ENCODE measurements at places on chromosomes 5 and 9.

DNA sequence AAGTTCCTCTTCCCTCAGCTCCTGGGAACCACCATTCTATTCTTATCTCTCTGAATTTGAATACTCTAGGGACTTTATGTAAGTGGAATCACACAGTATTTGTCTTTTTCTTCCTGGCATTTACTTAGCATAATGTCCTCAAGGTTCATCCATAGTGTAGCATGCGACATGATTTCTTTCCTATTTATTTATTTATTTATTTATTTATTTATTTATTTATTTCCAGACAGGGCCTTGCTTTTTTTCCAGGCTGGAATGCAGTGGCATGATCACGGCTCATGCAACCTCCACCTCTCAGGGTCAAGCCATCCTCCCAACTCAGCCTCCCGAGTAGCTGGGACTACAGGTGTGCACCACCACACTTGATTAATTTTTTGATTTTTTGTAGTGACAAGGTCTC is 142.1 kb downstream of the GPBP1 start:
- no peak for DNase-seq

GRCh38 chr5:36839489-36840476 is 36.8 kb upstream of the NIPBL start:
- DNase-seq = no peak

DNA sequence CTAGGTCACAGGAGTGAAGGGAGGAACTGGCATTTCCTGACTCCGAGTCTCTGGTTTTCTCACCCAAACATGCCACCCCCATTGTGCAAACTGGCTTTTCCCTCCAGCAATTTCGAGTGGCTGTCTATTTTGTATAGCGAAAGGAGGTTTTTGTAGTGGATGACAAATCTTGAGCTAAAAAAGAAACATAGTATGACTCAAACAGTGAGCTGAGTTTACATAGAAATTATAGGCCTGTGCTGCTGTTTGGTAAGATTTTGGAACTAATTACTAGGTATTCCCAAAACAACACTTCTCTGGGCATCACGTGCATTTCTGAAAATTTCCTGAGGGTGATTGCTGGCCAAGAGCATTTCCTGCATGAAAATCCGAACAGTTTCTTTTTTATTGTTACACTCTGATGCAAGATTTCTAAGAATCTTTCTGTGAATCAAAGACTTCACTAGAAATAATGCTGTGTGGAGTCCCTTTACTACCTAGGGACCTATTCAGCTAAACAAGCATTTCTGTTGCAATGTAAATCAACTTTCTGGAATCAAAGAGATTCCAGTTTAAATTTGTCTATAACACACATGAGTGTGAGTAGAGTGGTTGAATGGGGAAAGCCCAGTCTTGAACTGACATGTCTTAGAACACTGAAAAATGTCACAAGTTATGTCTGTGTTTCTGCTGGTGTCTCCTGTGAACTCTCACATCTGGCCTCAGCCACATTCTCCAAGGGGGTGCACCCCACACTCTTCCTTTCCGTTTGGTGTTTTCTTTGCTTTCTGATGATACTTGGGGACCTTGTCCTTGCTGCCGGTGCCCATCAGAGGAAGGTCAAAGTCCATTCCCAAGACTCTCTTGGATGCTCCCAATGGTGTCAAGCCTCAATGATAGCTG is 33.3 kb upstream of the DAPK1 start:
- DNase-seq = no peak

- no peak for DNase-seq
Measured at GRCh38 chr5:134394932-134395331, 16.7 kb downstream of the CDKN2AIPNL start.

GRCh38 chr9:101030086-101030391 is 1.5 kb downstream of the PLPPR1 start:
- no peak for DNase-seq

- no peak for DNase-seq
Measured at GRCh38 chr5:159330131-159330800, at the start of gene IL12B. TSS of gene IL12B (minus strand) at chr5:159330487. CDS start at chr5:159326782, 3,705 bp downstream.

DNA sequence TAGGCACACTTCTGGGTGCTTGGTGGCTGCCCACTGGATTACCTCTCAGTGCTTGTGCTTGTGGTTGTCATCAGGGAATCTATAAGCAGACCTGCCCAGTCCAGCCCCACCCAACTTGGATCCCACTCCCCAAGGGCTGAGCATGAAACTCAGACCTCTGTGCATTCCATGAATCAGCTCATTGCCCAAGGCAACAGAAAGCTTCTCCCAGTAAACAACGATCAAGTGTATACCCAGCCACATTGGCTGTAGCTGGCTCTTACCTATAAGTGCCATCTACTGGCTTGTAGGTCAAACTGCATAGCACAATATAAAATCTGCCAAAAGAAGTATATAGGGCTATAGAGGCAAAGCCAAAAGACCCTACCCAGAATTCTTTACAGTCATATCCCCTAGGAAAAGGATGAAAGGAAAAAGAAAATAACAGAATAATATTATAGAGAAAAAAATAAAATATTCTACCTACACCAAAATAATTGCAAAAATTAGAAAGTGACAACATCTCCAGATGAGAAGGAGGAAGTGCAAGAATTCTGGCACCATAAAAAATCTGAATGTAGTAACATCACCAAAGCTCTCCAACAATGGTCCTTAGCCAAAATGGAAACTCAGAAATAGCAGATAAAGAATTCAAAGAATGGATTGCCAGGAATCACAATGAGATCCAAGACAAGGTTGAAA is 321.0 kb upstream of the TRPC7 start:
- DNase-seq = peak; percentile 56

DNA sequence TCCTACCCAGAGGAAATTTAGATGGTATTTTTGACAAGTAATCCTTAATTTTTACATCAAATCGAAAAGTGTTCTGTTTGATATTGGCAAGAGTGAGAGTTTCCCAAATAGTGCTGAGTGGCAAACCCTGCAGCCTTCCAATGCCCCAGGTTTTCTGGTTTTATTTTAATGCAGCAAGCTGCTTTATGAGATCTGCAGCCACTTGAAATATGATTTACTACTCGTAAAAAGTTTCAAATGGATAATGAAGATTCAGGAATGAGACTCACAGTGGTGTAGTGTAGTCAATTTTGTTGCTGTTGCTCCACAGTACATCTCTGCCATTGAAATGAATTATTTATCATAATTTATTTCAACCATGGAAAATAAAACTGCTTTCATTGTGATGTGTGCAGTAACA is 23.6 kb upstream of the TLX3 start:
- DNase-seq = no peak

DNA sequence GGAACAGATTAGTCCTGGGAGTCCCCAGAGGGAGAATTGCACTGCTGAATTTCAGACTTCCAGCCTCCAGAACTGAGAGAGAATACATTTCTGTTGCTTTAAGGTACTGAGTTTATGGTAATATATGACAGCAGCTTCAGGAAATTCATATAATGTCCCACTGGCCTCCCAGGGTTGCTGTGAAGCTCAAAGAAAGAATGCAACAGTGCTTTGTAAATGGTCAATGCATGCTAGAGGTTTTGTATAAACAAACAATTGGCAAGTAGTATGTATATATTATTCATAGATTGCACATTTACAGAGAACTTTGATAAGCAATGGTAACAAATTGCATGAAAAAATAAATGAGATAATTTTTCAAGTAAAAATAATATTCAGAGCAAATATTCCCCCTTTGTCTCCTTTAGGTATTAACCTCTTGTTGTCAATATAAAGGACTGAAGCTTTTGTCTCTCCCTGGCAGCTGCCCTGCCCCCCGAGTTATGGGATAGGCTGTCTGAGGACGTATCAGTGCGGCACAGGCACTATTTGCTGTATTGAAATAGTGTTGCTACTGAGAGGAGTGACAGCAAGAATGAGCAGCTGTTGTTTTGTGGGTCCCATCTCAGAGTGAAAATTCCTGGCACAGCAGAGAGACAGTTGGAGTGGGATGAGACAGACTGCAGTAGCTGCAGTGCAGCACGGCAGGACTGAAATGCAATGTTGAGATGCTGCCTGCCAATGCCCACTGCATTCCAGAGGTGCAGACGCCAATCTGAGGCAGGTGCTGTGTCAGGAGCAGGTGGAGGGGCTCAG is 194.2 kb upstream of the GLRA1 start:
- no peak for DNase-seq

DNA sequence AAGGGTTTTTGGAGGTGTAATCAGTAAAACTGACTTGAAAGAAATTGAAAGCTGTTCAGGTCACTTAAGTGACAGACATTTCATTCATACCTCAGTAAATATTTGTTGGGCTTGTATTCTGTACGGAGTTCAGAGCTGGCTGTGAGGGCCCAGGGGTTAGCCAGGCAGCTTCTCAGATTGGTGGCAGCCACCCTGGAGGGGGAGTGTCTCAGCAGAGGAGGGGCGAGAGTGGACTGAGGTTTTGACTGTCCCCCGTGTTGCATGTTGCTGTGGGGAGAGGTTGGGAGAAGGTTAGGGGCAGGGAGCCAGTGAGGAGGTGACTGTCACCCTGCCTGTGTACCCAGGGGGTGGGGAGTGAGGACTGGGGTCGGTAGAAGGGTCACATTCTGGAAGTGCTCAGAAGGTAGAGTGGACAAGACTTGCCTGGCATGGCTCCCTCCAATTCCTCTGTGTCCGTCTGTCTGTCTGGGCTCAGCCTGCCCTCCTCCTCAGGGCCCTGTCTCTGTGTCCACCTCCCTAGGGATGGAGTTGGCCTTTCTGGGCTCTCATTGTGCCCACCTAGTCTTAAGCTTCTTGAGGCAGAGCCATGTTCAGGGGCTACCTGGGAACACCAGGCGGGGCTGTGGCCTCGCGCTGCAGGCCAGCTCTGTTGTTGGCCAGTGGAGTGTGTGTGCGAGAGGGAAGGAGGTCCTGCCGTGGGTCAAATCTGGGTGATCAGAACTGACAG is 4.4 kb downstream of the PHF2 start:
- no peak for DNase-seq

- no peak for DNase-seq
Measured at GRCh38 chr5:95723632-95724369, 7.3 kb upstream of the RHOBTB3 start.

DNA sequence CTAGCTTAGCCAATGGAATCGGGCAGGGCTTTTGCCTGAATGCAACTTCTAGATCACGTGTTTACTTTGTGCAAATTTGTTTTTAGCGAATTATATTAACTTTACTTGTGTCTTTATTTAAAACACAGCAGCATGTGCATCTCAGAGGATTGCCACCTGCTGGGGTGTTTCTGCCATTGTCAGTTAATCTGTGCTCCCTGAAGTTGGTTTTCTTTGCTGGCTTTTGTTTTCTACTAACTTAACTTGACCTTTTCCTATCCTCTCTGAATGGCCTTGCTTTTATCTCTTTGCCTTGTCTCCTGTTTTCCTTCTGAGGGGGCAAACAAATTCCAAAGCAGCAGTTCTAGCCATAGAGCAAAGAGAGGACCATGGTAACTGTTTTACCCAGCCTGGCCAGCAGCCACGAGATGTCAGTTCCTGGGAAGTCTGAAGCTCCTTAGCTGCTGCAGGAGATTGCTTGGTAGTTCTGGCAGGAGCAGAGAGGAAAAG is 67.6 kb downstream of the ARHGEF28 start:
- no peak for DNase-seq

GRCh38 chr5:141867139-141867538 is 11.1 kb downstream of the PCDH1 start:
- no peak for DNase-seq

GRCh38 chr9:70947086-70947485 is 174.3 kb downstream of the TRPM3 start:
- DNase-seq = no peak

GRCh38 chr5:159094745-159095144 is 5.0 kb downstream of the EBF1 start:
- DNase-seq = no peak

DNA sequence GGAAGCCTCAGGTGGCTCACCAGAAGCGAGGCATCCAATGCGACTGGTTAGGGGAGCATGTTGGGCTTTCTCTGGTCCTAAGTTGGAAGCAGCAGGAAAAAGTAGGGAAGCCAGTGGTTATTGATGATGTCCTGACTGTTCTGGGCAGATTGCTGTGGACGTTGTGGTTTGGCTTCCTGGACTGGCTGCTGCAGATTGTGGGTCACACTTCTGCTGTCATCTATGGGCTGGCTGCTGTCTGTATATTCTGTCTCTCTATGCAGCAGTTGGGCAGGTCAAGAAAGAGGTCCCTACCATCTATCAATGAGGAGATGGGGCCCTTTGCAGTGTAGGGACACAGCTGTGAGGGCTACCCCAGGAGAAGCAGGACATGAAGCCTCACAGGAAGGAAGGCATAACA is 13.5 kb upstream of the MARCHF6 start:
- DNase-seq = no peak

DNA sequence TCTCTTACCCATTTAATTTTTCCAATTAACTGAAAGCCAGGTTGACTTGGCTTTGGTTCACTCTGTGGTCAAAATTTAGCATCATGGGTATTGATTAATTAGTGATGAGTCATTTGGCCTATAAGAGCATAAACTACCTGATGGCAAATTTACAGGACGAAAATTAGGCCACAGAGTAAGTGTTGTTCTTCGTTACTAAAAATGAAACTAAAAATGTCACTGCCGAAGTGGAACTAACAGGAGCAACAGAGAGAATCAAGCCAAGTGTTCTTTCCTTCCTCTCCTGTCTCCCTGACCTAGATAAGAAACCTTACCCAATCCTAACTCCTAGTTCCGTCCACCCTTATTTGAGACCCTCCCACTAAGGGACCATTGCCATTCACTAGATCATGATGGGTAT is 176.9 kb downstream of the RAB3C start:
- DNase-seq = no peak

DNA sequence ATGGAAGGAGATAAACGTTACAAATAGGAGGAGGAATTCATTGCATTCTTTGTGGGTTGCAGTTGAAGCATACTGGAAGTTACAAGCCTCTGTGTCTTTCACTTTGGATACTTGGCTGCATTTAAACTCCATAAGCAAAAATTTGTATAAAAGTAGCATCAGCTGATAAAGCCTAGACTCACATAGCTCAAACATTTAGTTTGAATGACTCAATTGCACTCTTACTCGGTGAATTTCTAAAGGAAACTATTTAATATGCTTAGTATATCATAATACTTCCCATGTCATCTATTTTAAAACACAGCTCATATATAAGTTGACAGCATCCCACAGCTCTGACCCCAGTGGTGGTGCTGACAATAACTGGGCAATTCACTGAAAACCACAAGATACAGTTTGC is 596.6 kb upstream of the ZNF608 start:
- DNase-seq = no peak

- no peak for DNase-seq
Measured at GRCh38 chr5:102290004-102290403, 6.1 kb downstream of the SLCO4C1 start.

GRCh38 chr9:90772386-90772785 is 29.2 kb upstream of the SYK start:
- no peak for DNase-seq

DNA sequence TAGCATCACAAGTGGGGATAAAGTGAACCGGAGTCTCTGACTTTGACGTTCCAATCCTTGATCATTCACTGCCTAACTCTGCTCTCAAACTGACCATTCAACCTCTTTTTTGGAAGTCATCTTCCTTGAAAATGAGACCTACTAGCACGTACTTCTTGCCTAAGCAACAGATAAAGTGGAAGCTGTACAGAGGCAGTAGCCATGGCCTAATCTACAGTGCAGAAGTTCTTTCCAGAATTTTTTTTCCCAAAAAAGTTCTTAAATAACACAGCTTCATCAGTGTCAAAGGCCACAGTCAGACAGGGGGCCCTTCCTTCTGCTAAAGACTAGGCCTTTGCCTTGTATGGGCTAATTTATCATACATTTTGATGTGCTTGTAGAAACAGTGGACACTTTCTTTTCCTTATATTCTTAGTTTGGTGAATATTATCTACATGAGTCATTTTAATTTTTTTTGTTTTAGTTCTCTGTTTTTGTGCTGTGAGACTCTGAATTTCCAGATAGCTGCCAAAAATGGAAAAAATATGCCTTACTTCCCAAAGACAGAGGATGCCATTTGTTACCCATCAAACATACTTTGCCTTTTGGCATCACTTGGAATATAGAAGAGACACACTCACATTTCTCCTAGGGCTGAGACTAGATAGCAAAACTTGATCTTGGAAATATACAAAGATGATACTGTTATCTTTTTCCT is 96.3 kb upstream of the VCAN start:
- DNase-seq = no peak

Measured in iPS DF 19.7 (cell line).